ENCODE measurements at places on chromosomes 7 and 10. TPM values are rescaled to one million over a fixed set of nuclear protein-coding genes. Genes with fewer than 3 reads are reported as not detected.

CYP3A4 gene
- not detected for total RNA-seq

LRRD1 gene
- total RNA-seq = 0.50 TPM

TAS2R3 gene
- total RNA-seq = 5.6 TPM

MOGAT3 gene
- total RNA-seq = not detected

TFR2 gene
- 0.38 TPM for total RNA-seq

- peak overlapping the region; percentile 84 for H3K27ac ChIP-seq
- H3K27me3 ChIP-seq = no peaks in the 10 kb centered on the region
- no peak overlapping the region for H3K4me3 ChIP-seq
- peaks cover 24% of the 10 kb centered on the region for H3K36me3 ChIP-seq
- no peak for DNase-seq
These were observed 14.8 kb downstream of the ZSCAN25 start for GRCh38 chr7:99631295-99632109.

- no peak overlapping the region for H3K27ac ChIP-seq
- DNase-seq = no peak
- peaks cover 4% of the 10 kb centered on the region for H3K27me3 ChIP-seq
These were observed 8.9 kb downstream of the SEC31B start for GRCh38 chr10:100510533-100511308.

DNA sequence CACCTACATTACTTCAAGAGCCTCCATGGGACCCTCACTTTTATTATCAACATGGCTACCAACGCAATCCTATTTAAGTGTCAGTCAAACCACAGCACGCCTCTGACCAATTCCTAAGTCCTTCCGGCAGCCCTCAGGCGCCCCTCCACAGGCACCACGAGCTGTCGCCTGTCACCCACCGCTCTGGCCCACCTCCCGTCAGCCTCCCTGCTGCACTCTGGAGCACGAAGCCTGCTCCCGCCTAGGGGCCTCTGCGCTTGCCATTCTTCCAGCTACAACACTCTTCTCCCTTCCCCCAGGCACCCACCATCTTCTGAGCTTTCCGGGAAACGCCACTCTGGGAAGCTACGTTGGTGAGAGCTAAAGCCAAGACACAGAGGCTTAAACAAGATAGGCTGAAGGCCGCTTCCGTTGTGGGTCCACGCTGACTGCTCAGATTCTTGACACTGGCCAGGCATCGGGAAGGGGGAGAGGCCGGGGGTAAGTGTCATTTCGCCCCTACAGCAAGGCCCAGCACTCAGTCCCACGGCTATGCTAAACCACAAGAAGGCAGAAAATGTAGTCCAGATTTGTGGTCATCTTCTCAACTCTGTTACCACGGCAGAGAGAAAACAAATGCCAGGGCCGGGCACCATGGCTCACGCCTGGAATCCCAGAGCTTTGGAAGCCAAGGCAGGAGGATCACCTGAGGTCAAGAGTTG, 56.7 kb downstream of the GNA12 start:
- peaks cover 15% of the 10 kb centered on the region for H3K4me1 ChIP-seq
- no peak overlapping the region for H3K4me3 ChIP-seq
- H3K27me3 ChIP-seq = no peaks in the 10 kb centered on the region
- H3K27ac ChIP-seq = no peak overlapping the region
- peaks cover 40% of the 10 kb centered on the region for H3K36me3 ChIP-seq

DNA sequence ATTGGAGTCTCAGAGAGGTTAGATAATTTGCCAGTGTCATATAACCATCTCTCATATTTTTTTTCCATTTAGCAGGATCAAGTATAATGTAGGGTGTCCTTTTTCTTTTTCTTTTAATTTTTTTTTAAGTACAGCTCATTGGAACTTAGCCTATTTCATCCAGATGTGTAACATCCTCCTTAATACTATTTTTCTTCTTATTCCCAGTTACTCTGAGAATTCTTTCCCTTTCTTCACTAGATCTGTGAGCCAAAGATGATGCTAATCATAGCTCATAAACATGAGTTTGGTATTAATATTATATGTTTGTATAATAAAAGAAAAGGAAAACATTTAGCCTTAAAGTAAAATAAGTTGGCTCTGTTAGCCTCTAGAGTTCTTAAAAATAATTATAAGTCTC, 32.8 kb downstream of the PPP1R9A start:
- peaks cover 36% of the 10 kb centered on the region for H3K4me1 ChIP-seq
- H3K4me3 ChIP-seq = no peak overlapping the region
- peak overlapping the region; percentile 39 for H3K27ac ChIP-seq
- no peaks in the 10 kb centered on the region for H3K27me3 ChIP-seq
- no peaks in the 10 kb centered on the region for H3K36me3 ChIP-seq
- no peak for DNase-seq

DNA sequence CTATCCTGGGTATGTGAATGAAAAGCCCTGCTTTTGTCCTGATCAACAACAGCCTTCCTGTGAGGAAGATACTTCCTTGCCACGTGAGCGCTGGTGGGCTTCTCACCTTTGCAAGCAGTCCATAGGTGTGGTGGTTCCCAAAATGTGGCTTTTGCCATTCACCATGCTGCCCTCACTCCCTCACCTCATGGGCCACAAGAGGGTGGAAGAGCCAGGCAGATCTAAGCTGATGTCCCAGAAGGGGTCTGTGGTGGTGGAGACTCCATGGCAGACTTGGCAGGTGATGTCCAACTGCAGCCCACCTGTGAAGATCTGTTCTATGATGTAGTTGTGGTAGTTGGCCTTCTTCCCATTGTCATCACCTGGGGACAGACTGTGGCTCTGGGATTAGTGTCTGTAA, 147.4 kb downstream of the BBS9 start:
- no peaks in the 10 kb centered on the region for H3K27me3 ChIP-seq
- no peak for DNase-seq
- no peak overlapping the region for H3K4me3 ChIP-seq
- H3K27ac ChIP-seq = no peak overlapping the region
- peaks cover 36% of the 10 kb centered on the region for H3K36me3 ChIP-seq
- H3K4me1 ChIP-seq = no peaks in the 10 kb centered on the region

DNA sequence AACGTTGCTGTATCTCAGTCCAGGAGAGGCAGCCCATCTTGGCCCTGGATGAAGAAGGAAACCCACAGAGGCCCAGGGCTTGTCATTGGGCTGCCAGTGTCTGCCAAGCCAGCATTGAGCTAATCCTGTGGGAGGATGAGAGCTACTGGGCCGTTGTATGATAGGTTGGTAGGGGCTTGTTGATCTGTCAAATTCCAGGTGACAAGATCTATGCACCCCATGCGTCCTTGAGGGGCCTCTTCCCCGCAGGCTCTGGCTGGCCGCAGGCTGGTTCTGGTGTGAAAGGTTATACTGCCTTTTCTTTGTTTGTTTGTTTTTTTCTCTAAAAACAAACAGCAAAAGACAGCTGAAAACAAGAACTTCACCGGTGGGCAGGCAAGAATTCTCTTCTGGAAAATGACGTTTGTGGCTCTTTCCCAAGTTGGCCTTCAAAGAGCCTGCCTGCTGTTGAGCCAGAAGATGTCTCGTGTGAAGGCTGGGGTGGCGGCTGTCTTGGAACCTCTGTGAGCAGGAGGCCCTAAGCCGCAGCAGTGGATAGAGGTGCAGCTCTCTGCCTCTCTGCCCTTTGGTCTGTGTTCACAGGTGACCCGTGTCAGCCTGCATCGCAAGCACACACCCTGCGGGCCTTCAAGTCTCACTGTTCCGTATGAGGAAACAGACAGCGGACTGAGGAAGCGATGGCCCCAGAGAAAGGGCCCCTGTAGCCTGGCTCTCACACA, 23.3 kb downstream of the CYP17A1 start:
- DNase-seq = no peak
- no peak overlapping the region for H3K4me3 ChIP-seq
- H3K36me3 ChIP-seq = peaks cover 31% of the 10 kb centered on the region
- no peaks in the 10 kb centered on the region for H3K27me3 ChIP-seq
- no peak overlapping the region for H3K27ac ChIP-seq

GRCh38 chr10:115762029-115762428, 511.0 kb downstream of the GFRA1 start:
- H3K36me3 ChIP-seq = peaks cover 2% of the 10 kb centered on the region
- DNase-seq = no peak
- no peak overlapping the region for H3K27ac ChIP-seq
- H3K4me3 ChIP-seq = no peak overlapping the region
- peaks cover 1% of the 10 kb centered on the region for H3K4me1 ChIP-seq

- no peak overlapping the region for H3K4me3 ChIP-seq
- no peak overlapping the region for H3K27ac ChIP-seq
- peaks cover 9% of the 10 kb centered on the region for H3K4me1 ChIP-seq
- H3K36me3 ChIP-seq = no peaks in the 10 kb centered on the region
These were observed 9.2 kb downstream of the CREM start for GRCh38 chr10:35135861-35136260.

- no peaks in the 10 kb centered on the region for H3K36me3 ChIP-seq
- no peak overlapping the region for H3K4me3 ChIP-seq
- peaks cover 11% of the 10 kb centered on the region for H3K27me3 ChIP-seq
- H3K27ac ChIP-seq = no peak overlapping the region
These were observed 145.1 kb downstream of the GRM8 start for GRCh38 chr7:127107601-127108007.

DNA sequence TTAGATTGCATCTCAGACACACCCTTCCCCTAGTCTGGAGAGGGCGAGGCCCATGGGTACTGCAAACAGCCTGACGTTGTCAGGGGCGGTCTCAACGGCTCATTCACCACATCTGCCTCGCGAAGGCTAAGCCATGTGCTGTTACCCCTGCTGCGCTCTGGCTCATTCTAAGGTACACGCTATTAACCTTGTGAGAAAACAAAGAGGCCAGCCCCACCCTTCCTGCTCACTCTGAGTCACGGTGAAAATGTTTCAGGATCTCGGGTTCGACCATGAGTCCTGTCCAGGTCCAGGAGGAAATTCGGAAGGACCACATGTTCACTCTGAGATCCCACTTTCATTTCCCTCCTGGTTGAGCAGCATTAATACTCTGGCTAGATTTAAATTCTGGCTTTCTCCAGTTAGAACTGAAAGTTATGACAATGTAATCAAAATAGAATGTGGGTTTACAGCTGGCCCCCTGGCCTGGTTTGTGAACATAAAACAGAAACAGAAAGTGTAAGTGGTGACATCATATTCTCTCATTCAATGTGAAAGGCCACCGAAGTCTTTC, 55.2 kb downstream of the EGFR start:
- H3K27ac ChIP-seq = peak overlapping the region; percentile 40
- no peaks in the 10 kb centered on the region for H3K27me3 ChIP-seq
- no peaks in the 10 kb centered on the region for H3K36me3 ChIP-seq
- H3K4me3 ChIP-seq = no peak overlapping the region
- DNase-seq = no peak
- H3K4me1 ChIP-seq = peaks cover 16% of the 10 kb centered on the region

DNA sequence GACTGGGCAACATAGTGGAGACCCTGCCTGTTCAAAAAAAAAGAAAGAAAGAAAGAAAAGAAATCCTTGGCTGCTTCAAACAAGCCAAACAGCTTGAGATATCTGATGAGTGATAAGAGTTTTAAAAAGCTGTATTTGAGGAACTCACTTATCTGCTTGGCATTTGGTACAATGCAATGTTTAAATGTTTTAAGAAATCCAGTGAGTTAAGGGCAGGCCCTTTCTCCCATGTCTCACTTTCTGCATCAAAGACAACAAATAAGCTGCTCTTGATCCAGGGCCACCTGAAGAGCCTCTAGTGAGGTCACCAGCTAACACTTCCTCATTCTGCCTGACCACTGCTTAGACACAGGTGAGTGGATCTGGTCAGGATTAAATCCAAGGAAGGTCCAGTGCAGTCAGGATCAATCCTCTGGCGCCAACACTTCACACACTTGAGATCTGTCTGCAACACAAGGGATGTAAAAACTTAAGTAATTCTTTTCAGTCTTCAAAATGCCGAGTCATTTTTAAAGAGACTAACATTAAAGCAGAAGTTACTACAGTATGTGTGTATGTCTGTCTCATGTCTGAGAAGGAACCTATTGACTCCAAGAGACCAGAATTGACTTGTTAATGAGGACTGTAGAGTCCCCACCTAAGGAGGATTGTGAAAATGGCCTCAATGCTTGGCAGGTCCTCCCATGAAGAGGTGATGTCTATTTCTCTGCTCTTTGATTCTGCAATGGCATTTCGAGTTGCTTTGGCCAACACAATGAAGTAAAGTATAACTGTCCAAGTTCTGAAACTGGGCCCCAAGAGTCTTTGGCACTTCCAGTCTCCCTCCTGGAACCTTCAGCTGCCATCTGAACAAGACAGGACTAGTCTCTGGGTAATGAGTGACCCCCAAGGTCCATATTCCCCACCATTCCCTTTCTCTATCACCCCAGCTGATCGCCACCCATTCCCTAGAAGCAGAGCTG, 43.1 kb downstream of the CREB3L2 start:
- no peak overlapping the region for H3K4me3 ChIP-seq
- H3K27ac ChIP-seq = peak overlapping the region; percentile 27
- H3K4me1 ChIP-seq = peaks cover 61% of the 10 kb centered on the region
- peaks cover 6% of the 10 kb centered on the region for H3K36me3 ChIP-seq
- no peaks in the 10 kb centered on the region for H3K27me3 ChIP-seq

GRCh38 chr10:78059906-78060702, 26.4 kb downstream of the RPS24 start:
- no peak overlapping the region for H3K4me3 ChIP-seq
- no peak overlapping the region for H3K27ac ChIP-seq
- no peaks in the 10 kb centered on the region for H3K27me3 ChIP-seq
- no peak for DNase-seq

Measured in mesothelial cell of epicardium (in vitro differentiated cells).